Activated CD8-positive, alpha-beta memory T cell treated with anti-CD3 and anti-CD28 coated beads for 1 hour (primary cell): ENCODE measurements at places on chromosomes 3 and 15.

- DNase-seq, result no peak
These were observed 50.6 kb downstream of the CFAP20DC start for GRCh38 chr3:58999134-58999773.

GRCh38 chr3:87227104-87227834 is at the start of gene CHMP2B:
Gene CHMP2B, plus strand, starts transcription at chr3:87227309. Its CDS starts 214 bp downstream, at chr3:87227523.
- DNase-seq, result peak; percentile 76

DNA sequence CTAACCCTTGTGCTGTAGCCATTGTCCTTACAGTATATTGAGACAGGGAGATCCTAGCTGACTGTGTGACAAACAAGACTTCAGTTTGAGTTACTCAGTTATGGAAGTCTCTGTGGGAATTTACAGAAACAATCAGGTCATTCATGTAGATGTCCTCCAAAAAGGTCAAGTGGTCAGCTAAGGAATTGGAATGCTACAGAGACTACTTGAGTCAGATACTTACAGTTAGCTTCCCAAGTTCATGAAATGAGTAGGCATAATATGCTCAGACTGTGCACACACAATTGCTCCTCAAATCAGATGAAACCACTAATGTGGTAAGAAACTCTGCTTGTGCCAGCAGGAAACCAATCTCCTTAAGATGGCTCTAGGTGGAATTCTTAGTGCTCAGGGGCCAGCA is 985.7 kb downstream of the NSUN3 start:
- DNase-seq, result no peak

GRCh38 chr15:74552773-74553441 is 11.9 kb downstream of the ARID3B start:
- DNase-seq, result no peak

- DNase-seq, result no peak
These were observed 5.6 kb upstream of the NCBP2 start for GRCh38 chr3:196947860-196948441.

- DNase-seq, result no peak
These were observed 21.5 kb downstream of the CFAP161 start for GRCh38 chr15:81155375-81156218.

GRCh38 chr3:190032923-190033322 is 87.8 kb downstream of the P3H2 start:
- no peak for DNase-seq

GRCh38 chr3:161759444-161759843 is 262.8 kb downstream of the OTOL1 start:
- no peak for DNase-seq
